Activated naive CD4-positive, alpha-beta T cell treated with anti-CD3 and anti-CD28 coated beads, Interleukin-2, amount 50 U/mL, for 16 hours (primary cell): ENCODE measurements at places on chromosomes 4 and X.

GRCh38 chr4:40702137-40702799 lies 47.5 kb upstream of the NSUN7 start:
- DNase-seq = no peak

DNA sequence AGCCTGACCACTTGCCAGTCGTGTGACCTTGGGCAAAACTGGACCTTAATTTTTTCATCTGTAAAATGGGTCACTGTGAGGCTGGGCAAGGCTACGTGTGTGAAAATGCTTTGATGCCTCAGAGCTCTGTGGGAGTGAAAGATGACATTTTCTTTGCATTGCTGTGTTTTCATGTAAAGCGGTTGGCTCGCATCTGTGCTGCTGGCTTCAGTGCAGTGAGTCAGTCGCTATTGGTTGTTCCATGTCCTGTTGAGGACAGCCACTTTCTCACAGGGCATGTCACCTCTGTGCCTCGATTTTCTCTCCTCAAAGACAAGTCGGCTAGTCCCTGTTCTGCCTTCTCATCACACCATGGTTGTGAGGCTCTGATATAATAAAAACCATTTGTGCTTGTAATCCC lies 4.4 kb downstream of the MTMR1 start:
- DNase-seq = no peak

DNA sequence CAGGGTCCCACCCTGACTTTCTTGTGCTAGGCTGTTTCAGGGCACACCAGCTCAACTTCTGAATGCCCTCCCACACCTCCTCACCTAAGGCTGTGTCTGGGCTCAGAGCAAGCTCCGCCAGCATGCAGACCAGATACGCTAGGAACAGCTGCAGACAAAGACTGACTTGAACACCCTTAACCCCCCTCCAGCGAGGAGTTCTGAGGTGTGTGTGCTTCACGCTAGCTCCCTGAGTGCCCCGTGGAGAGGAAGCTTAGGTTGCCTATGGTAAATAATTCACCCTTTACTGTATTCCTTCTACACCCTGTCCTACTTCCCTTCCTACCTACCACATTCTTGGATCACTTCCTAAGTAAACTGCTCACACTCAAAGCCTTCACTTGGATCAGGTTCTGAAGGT lies 115.0 kb downstream of the VCX3B start:
- no peak for DNase-seq

DNA sequence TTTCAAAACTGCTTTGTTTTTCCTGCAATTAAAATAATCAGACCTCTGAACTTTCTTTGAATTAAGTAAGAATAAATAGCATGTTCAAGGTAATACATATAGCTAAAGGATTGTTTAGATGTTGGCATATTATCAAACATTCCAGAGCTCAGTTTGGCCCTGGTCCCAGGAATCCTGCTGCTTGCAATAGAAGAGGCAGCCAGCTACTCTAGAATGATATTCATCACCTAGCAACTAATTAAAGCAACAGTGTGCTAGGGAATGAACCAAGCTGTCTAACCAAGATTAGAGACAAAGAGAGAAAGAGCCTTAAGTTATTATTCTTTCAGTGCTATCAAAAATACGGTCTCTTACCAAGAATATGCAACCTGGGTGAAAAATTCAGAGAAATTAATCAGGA lies 460.9 kb downstream of the GABRG1 start:
- DNase-seq = no peak

DNA sequence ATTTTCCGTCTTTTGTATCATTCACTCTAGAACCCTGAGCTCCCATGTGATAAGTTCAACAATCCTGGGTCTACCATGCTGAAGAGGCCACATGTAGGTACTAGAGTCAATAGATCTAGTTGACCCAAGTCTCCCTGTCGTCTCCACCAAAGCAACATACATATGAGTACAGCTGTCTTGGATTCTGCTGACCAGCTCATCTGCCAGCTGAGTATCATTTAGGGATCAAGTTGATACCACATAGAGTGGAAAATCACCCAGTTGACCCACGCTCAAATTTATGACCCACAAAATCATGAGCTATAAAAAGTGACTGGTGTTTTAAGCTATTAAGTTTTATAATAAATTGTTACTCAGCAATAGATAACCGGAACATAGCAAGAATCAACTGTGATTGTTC lies 61.8 kb downstream of the DMD start:
- DNase-seq = no peak

GRCh38 chr4:123506011-123506695 lies 109.6 kb downstream of the SPRY1 start:
- DNase-seq = no peak

DNA sequence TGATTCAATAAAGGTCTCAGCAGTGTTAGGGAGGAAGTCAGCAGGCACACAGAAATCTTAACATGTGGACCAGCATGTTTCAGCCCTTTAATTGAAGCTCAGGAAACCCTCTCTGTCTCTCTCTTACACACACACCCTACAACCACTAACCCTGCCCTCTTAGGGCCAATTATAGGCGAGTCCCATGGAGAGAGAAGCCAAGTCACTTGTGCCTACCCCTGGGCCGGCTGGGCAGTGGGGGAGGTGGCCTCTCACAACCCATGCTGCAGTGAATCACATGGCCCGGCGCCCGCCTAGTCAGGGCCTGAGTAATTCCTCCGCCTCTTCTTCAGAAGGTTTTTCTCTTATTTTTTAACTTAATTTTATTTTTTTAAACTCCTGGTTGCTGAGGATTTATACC lies 3.7 kb downstream of the FGD1 start:
- DNase-seq = no peak
